Activated CD8-positive, alpha-beta T cell treated with anti-CD3 and anti-CD28 coated beads, Interleukin-2, amount 10 ng/mL, durations not matched to agents 7 days and 5 days (primary cell): ENCODE measurements at places on chromosomes 3 and 15. TPM values are rescaled to one million over a fixed set of nuclear protein-coding genes. Genes with fewer than 3 reads are reported as not detected.

- DNase-seq, result no peak
Observed at GRCh38 chr15:85453144-85453872, 72.9 kb downstream of the AKAP13 start.

- no peak for DNase-seq
Observed at GRCh38 chr3:44999782-45000181, 23.7 kb downstream of the EXOSC7 start.

DNA sequence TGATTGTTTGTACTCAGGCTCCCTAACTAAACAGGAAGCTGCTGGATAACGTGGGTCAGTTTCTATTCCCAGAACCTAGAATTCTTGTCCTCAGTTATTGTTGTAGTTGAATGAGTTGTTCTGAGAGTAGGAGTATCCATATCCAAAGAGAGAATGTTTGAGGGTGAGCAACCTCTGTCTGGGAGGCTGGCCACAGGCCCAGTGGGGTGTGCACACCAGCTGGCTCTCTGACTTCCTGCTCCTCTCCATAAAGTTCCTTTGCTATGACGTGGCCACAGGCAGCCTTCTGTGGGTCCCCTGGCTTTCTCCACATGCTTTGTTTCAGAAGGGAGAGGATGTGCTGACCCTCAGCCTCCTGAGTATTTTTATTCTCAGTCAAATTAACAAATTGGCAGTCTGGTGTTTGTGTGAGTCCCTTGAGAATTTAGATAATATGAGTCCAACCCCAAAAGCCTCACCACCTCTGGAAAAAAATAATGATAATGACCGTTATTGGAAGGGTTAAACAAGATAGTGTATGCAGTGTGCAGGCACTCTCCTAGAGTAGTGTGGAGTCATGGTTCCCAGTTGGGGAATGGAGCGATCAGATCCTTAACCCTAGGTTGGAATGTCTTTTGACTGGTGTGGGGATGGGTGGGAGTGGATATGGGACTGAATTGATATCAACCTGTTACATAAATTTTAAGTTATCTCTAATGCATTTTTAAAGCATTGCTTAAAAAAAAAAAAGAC lies 47.6 kb upstream of the MED12L start:
- DNase-seq, result no peak

DNA sequence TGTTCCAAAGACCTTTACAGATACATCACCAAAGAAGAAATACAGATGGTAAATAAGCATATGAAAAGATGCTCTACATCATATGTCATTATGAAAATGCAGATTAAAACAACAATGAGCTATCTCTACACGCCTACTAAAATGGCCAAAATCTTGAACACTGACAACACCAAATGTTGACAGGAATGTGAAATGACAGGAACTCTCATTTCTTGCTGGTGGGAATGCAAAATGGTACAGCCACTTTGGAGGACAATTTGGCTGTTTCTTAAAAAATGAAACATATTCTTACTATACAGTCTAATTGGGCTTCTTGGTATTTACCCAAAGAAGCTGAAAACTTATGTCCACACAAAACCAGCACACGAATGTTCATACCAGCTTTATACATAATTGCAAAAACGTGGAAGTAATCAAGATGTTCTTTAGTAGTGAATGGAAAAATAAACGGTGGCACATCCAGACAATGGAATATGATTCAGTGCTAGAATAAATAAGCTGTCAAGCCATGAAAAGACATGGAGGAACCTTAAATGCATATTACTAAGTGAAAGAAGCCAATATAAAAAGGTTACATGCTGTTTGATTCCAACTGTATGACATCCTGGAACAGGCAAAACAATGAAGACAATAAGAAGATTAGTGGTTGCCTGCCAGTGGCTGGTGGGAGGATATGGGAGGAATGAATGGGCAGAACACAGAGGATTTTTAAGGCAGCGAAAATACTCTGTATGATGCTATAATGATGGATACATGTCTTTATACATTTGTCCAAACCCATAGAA lies 81.3 kb upstream of the NEDD4 start:
- DNase-seq, result no peak

GRCh38 chr3:131591394-131592014 lies 88.7 kb upstream of the MRPL3 start:
- no peak for DNase-seq

DNA sequence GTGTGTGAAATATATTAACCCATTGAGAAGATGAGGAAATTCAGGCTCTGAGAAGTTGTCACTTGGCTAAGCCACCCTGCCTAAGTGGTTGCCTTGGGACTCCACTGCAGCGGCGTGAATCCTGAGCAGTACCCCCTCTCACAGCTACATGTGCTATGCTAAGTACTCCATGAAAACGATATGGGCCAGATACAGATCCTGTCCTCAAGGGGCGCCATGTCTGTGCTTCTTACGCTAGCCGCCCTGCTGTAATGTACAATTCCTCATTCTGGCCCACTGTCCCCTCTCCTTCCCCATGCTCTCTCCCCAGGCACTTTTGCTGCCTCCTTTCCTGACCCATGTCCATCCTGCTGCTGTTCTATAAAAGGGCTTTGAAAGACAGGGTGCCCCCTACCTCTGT lies 140.3 kb downstream of the FEZF2 start:
- DNase-seq, result no peak

GRCh38 chr15:67372986-67373675 lies 118.5 kb downstream of the IQCH start:
- DNase-seq, result no peak

- DNase-seq, result no peak
Observed at GRCh38 chr3:178671791-178672190, 135.6 kb downstream of the KCNMB2 start.

GRCh38 chr3:108705045-108705444 lies 52.2 kb downstream of the RETNLB start:
- no peak for DNase-seq

DNA sequence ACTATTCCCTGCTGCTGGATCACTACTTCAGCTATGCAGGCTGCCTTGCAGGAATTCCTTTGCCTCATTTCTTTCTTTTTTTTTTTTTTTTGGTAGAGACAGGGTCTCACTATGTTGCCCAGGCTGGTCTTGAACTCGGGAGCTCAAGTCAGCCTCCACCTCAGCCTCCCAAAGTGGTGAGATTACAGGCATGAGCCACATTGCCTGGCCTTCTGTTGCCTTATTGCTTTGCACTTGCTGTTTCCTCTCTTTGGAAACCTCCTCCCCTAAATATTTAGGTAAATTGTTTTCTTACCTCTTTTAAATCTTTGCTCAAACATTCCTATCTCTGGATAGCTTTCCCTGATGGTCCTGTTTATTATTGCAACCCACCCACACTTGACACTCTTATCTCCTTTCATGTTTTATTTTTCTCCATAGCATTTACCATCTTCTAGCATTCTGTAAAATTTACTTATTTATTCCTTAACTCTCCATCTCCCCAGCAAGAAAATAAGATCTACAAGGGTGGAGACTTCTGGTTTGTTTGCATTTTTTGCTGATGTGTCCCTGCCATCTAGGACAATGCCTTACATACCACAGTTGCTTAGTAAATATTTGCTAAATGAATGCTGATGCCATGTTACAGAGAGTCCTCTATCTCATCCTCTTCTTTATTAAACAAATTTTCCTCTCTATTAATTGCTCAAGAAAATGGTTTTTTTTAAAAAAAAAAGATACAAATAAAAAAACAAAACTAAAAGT lies 134.8 kb downstream of the P2RY1 start:
- DNase-seq, result no peak

GRCh38 chr3:109070211-109070610 lies 47.7 kb downstream of the MORC1 start:
- no peak for DNase-seq

- no peak for DNase-seq
Observed at GRCh38 chr3:53238051-53238850, 17.6 kb downstream of the TKT start.

GRCh38 chr3:164814106-164814505 lies 264.2 kb downstream of the SI start:
- DNase-seq, result no peak

GRCh38 chr3:128001576-128001975 lies 50.7 kb upstream of the SEC61A1 start:
- DNase-seq, result no peak

GRCh38 chr15:49232236-49232806 lies 62.3 kb downstream of the GALK2 start:
- DNase-seq, result no peak

DNA sequence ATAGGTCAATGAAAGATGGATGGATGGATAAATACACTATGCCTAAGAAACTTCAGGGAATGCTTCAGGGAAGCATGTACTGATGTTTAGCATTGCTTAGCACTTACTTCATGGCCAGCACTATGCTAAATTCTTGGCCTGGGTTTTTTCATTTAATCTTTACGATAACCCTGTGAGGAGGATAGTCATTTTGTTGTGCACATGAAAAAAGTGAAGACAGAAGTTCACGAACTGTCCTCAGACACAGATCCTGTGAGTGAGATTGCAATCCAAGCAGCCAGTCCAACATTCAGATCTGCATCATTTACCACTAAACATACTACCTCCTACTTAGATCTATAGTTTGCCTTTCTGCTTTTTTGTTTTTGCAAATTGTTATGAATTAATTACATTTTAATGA lies 510.8 kb upstream of the AGTR1 start:
- no peak for DNase-seq

DNA sequence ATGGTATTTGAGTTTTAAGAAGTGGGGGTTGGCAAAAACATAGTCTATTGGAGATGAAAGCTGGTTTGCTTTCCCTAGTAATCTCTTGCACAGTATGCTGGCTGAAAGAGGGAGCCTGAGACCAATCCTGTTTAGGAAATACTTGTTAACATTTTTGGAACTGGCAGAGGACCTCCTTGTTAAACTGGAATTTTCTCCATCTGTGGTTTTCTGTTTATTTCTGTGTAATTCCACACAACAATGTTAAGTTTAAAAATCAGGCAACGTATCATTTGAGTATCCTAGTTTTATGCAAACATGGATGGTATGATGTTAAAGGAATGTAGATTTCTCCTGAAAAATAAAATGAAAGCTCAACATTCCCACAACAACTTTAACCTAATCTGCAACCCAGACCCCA lies 536.0 kb upstream of the TBL1XR1 start:
- DNase-seq, result no peak

DNA sequence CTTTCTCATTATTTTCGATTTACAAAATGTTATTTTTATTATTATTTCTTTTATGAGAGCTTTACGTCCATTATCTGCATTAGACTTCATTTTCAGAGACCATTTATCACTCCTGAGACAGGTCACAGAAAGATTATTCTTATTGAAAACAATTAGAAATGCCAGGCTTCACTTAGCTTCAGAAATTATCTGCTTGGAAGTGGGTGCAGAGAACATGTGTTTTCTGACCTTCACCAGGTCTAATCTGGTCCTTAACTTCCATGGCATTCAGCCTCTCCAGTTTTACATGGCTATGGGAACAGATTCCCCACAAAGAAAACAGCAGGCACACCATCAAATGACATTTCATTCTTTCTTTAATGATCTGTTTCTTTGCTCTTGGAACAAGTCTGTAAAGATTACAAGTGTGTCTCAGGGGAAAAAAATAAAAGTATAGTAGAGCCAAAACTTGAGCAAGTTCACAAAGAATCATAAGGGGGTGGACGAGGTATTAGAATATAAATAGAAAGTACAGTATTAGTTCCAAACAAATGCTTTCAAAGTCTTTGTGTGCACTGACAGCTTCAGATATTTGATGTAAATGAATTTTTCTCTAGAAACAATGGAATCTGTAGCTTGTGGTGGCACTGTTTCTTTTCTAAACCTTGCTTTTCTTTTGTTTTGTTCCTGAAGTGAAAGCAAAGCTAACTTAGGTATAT lies 294.2 kb upstream of the MEIS2 start:
- no peak for DNase-seq

- no peak for DNase-seq
Observed at GRCh38 chr15:100570275-100570674, 31.7 kb downstream of the LINS1 start.

GRCh38 chr15:72289597-72290325 lies 17.4 kb upstream of the PARP6 start:
- no peak for DNase-seq

DNA sequence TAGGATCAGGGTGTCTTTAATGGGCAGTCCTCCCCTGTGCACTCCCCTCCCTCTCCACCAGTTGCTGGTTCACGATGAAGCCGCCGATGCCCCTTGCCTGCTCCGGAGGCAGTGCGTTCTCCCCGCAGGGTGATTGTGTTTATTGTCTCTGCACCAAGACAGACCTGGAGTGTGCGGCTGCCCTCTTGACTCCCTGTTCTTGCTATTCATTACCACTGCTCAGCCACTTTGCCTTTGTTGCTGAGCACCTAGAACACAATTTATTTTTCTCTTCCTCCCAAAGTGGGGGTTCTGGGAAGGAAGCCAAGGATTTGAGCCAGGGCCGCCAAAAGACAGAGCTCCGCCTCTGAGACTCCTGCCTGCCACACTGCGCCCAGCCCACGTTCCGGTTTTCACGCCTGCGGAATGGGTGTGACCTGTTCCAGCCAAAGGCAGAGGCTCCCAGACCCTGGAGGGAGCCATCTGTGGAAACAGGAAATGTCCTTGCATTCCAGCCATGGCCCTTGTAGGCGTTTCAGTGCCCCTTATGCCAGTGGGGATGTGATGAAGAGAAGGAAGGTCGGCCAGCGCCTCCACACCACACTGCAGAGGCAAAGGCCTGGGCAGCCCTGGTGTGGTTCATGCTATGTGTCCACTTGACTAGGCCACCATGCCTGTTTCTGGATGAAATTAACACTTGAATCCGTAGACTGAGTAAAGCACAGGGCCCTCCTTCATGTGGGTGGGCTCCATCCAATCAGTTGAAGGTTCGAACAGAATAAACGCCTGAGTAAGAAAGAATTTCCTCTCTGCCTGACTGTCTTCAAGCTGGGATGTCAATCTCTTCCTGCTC lies 85.8 kb downstream of the HMG20A start:
- DNase-seq, result no peak

- DNase-seq, result peak; percentile 36
Observed at GRCh38 chr3:56855856-56856512, 54.2 kb upstream of the ARHGEF3 start.

DNA sequence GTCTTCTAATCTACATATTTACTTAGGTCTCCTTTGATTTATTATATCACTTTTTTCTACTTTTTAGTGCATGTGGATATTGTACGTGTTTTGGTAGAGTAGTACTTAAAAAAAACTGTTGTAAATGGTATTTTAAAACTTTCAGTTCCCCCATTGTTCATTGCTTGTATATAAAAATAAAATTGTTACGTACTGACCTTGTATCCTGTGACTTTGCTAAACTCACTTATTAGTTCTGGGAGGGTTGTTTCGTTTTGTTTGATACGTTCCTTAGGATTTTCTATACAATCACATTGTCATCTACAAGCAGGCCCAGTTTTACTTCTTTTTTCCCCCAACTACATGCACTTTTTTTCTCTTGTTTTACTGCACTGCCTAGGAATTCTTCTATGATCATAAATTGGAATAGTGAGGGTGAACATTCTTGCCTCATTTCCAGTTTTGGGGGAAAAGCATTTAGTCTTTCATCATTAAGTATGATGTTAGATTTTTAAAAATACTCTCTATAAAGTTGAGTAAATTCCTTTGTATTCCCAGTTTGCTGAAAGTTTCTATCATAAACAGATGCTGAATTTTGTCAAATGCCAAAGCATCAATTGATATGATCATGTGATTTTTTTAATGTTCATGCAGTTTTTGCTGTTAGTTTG lies 33.5 kb upstream of the ACKR4 start:
- DNase-seq, result no peak

LRRIQ4 gene
- total RNA-seq, result 0.13 TPM

TICRR gene
- total RNA-seq, result 36.9 TPM

COLQ gene
- total RNA-seq, result 6.0 TPM

MUC13 gene
- total RNA-seq, result not detected

TUSC7 gene
- not detected for total RNA-seq

BCHE gene
- not detected for total RNA-seq
